Cardiac fibroblast (primary cell): ENCODE measurements at places on chromosomes 4 and X.
A peak's percentile ranks its signal among the peaks of the same experiment; 100 is the strongest.

- peak; percentile 9 for DNase-seq
Observed at GRCh38 chr4:23819041-23819511, 70.8 kb downstream of the PPARGC1A start.

DNA sequence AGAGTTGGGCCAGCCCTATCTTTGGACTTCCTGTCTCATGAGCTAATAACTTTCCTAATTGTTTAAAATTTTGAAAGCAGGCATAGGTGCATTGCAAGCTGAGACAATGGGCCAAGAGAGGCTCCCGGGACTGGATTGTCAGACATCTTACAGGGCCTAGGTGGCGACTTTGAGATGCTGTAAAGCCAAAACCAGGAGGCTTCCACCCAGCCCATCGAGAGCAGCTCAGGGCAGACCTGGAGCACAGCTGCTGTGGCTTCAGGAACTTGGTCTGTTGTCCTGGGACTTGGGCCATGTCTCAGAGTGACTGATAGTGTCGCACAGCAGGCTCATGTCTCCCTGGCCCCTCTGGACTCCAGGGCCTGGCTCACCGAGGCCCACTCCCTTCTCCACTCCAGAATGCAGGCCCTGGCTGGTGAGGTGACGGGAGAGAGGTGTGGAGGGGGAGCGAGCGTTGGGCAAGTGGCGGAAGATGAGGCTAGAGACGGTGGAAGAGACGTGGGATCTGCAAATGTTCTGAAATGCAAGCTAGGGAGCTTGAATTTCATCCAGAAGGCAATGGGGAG, 24.1 kb upstream of the MTM1 start:
- DNase-seq: peak; percentile 13

GRCh38 chrX:88789825-88790224, 42.8 kb downstream of the CPXCR1 start:
- DNase-seq: no peak

GRCh38 chr4:137213372-137214173, 318.7 kb downstream of the PCDH18 start:
- no peak for DNase-seq

DNA sequence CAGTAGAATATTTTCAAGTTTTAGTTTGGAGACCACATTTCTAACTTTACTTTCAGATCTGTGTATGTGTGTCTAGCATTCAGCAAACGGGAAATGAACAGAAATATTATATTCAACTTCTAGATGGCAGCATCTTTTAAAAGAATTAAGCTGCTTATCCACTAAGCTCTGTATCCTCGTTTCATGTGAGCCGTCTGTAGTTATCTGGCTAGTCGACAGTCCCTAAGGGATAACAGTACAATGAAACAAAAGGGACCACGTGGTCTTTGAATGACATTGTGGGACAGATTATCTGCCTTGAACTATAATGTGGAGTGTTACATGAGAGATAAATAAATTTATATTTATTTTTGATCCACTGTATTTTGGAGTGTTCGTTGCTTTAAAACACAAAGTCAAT, 35.8 kb upstream of the PRSS12 start:
- DNase-seq: no peak
